RWPE1 (cell line): ENCODE measurements at places on chromosomes 4 and X.

GRCh38 chr4:15147714-15148113 is 145.4 kb downstream of the CPEB2 start:
- no peak for DNase-seq

GRCh38 chrX:34863906-34864305 is 78.7 kb upstream of the FAM47B start:
- DNase-seq: no peak

DNA sequence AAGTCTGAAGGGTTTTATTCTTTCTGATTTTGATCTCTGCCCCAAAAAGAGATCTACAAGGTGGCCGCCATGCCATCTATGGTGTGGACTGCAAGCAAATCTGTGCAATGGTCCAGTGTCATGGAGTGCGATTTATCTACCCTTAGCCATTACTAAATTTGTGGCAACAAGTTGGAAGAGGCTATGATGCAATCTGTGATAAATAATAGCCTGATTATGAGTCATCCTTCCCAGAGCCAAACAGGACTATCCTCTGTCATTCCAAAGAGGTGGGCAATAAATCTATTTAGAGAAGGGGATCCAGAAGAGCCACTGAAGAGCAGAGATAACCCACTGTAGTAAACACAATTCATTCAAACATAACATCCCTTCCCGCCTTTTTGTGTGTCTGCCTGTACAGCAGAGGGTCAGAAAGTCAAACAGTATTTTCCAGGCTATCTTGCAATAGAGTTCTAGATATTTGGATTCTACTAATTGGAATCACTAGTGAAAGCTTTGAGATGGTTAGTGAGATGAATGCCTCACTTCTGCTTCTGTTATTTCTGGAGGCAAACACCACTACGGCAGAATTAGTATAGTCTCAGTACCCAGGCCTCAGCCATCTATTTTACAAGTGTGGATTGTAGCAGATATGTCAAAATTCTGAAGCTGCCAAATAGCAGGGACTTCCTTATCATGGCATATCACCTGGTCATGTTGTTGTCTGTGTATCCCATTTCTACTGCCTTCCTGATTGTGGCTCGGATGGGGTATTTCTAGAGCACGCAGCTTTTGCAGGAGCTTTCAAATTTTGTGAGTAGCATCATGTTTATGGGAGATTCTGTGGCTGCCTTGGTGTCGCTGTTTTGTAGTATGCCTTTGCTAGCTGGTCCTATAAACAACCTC is 192.0 kb downstream of the SMIM20 start:
- DNase-seq: peak; percentile 59

DNA sequence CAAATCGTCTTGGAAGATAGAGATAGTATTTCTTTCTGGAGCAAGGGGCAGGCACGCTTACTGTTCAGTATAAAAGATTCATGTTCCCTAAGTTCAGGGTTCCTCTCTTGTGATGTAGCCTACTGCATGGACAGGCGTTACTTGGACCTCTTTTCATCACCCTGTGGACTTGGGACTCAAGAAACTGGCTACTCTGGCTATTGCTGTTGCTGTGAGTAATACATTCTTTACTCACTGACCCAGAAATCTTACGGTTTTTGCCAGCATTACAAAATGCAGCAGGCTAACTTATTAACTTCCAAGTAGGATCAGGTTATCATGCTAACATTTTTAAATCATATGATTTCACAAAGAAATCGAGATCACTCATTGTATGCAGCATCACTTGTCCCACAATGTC is 12.8 kb upstream of the GUCY1B1 start:
- DNase-seq: no peak

GRCh38 chr4:4583606-4584005 is 41.8 kb upstream of the STX18 start:
- no peak for DNase-seq

GRCh38 chr4:123921339-123921738 is 524.7 kb downstream of the SPRY1 start:
- DNase-seq: no peak

GRCh38 chrX:72340041-72340440 is 34.3 kb upstream of the CITED1 start:
- no peak for DNase-seq

DNA sequence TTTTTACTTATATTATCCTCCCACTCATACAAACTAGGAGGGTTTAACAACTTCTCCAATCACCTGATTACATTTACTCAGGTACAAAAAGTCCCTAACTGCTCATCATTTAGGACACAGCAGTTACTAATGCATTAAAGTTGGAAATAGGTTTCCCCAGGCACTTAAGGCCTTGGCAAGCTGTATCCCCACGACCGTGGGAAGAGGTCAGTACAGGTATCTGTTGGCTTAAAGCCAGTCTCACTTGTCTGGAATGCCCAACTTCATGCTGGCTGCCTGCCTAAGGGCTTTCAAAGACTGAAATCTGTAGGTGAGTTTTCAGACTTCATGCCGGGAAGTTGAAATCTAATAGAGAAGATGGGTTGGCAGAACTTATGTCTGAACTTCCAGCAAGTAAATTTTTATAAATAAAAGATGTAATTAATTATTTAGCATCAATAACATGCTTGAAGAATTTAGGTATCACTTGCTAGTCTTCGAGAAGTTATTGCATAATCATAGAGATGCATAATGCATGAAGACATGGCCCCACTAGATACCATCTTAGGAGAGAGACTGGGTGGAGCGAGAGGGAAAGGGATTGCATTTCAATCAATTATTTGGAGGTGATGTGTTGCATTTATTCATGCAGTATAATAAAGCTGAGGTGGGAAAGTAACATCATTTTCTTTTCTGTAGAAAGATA is 54.2 kb downstream of the SCD5 start:
- DNase-seq: peak; percentile 69

- no peak for DNase-seq
Observed at GRCh38 chr4:178086320-178086719, 644.1 kb upstream of the AGA start.

GRCh38 chr4:825063-825970 is 612 bp downstream of the CPLX1 start:
- peak; percentile 39 for DNase-seq

DNA sequence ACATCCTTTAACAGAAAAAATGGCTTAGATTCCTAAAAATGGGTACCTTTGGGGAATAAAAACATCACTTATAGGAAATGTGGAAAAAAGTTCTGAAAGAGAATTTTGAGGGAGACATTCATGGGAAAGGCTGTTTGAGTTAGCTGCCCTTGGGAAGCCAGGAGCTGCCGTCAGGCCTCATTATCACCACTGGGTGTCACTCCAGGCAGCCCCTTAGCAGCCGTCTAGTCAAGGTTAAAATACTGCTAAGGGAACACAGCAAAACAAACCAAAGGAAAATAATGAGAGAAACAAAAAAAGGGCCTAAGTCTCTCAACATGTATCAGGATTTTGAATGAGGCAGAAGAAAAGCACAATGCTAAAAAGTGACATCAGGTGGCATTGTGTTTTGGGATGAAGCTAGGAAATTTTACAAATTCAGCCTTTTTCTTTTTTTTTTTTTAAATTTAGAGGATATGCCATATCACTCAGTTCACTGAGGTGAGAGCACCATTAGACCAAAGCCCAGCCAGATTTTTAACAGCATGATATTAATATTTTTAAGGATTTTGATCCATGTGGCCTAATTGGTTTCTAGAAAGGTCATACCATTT is 235.3 kb downstream of the GPAT3 start:
- peak; percentile 72 for DNase-seq

DNA sequence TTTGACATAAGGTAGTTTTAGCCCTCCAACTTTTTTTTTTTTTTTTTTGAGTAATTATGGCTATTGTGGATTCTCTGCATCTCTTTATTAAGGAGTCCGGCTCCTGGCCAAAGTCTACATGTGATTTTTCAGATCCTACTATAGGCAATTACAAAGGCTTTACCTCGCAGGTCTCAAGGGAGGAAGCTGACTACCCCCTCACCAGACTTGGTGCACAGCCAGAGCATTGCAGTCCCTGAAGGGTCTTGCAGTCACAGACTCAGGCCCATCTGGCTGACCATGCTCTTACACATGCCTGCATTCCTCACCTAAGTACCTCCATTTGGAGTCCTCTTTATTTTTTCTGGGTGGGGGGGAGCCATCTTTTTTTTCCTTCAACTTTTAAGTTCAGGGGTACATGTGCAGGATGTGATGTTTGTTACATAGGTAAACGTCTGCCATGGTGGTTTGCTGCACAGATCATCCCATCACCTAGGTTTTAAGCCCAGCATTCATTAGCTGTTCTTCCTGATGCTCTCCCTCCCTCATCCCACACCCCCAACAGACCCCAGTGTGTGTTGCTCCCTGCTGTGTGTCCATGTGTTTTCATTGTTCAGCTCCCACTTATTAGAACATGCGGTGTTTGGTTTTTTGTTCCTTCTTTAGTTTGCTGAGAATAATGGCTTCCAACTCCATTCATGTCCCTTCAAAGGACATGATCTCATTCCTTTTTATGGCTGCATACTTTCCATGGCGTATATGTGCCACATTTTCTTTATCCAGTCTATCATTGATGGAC is 88.4 kb upstream of the STIM2 start:
- DNase-seq: no peak

DNA sequence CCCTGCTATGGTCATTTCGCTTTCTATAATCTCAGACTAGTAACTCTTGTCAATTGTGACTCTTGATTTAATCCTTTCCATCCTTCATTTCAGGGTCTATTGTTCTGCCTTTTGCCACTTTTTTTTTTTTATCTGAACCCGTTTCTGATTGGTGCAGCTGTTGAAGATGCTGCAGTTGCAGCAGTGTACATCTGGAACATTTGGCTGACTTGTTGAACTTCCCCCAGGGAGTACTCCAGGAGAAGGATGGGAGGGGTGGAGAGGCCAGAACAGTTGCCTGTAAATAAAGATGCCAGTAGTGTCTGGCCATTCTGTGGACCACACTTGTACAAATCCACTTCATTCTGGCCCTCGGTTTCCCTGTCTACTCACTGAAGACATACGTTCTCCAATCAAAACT is 1.0 kb upstream of the EDA start:
- no peak for DNase-seq

DNA sequence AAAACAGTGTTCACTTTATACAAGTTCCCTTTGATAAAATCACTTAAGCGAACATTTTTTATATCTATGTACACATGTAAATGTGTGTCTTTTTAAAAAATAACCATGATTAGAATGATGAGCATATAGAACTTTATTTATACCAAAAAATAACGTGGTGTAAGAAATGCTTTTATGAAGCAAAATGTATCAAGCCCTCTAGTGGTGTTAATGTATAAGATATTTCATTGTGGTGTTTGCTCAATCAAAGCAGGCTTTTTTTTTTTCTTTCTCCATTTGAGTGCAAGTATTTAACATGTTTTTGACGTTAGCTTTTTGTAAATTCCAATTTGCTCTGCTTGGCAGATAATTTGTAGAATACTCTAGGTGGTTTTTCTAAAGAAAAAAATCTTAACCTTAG is 2092.4 kb upstream of the TENM3 start:
- no peak for DNase-seq

- DNase-seq: no peak
Observed at GRCh38 chrX:112759966-112760365, 80.2 kb upstream of the LHFPL1 start.

DNA sequence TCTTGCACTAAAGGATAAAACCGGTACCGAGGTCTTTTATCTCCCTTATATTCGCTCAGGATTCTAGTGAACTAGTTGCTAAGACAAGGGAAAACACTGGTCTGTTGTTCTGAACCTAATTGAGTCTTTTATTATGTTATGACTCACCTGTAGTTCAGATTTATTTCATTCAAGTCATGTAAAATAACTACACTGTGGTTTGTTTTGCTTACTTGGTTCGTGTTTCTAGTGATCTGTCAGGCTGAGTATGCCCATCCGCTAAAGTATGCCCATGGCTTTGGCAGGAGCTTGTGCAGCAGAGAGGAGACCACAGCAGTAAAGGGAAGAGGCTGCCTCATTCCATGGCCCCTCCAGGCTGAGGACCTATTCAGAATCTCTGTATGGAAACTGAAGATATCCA is 126.1 kb downstream of the AFF1 start:
- DNase-seq: peak; percentile 79

DNA sequence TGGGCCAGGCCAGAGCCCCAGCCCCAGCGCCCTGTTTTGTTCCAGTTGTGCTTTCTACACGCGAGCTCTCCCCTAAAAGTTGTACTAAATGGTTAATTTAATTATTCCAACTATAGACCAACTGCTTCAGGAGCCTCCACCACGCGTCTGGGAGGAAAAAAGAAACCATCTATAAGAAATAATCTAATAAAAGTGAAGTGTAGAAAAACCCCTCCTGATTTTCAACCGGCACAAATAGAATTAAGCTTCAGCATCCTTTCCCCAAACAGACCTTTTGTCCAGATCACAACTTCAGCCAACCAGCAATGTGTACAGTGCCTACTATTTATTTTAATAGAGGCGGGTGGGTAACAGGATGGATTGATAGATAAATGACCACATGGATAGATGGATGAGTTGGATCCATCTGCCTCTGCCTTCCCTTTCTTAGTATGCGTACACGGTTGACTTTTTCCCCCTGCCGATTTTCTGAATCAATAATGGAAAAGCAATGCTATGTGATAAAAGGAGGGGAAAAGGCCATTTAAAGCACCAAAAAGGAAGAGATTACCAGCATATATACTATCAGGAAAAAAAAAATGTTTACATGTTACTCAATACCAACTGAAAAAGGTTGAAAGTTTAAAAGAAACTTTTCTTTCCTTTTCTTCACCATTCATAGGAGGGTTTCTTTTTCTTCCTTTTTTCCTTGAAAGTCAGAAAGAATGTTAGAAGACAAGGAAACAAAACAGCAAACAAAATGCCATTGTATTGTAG is 3.7 kb upstream of the PHOX2B start:
- no peak for DNase-seq

- no peak for DNase-seq
Observed at GRCh38 chrX:10098270-10098713, 58.5 kb upstream of the CLCN4 start.

DNA sequence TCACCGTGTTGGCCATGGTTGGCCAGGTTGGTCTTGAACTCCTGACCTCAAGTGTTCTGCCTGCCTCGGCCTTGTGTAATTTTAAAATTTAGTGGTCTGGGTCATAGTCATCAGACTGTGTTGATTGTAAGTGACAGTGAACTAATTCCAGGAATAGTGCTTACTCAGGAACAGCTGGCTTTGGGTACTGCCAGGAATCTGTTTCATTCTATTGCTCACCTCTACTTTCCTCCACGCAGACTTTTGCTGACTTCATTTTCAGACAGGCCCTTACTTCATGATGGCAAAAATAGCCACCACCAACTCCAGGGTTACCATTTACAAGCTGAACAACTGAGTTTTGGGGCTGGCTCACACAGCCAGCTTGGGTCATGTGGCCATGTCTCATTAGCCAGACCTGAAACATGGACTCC is 54.6 kb downstream of the FNIP2 start:
- no peak for DNase-seq

DNA sequence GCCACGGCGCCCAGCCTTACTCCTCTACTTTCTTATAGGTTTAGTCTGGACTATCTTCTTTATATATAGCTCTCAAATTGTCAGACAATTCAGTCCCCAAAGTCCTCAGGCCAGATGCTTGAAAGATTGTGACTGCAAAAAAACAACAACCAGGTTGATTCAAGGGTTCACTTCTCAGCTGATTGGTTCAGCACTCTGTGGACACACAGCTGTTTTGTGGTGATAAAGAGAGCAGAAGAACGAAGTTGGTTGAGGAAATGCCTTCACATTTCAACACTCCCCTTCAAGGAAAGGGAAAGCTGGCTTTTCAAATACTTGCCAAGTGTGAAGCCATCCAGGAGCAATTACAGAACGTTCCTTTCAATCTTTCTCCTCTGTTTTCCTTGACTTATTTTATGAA is 166.8 kb downstream of the SHROOM3 start:
- no peak for DNase-seq
